Naive thymus-derived CD4-positive, alpha-beta T cell (primary cell): ENCODE measurements at places on chromosomes 5 and 9. TPM values are rescaled to one million over a fixed set of nuclear protein-coding genes. Genes with fewer than 3 reads are reported as not detected.
A peak's percentile ranks its signal among the peaks of the same experiment; 100 is the strongest.

PCDHA9 gene
- polyA plus RNA-seq: not detected

MOB3B gene
- polyA plus RNA-seq: not detected

DNA sequence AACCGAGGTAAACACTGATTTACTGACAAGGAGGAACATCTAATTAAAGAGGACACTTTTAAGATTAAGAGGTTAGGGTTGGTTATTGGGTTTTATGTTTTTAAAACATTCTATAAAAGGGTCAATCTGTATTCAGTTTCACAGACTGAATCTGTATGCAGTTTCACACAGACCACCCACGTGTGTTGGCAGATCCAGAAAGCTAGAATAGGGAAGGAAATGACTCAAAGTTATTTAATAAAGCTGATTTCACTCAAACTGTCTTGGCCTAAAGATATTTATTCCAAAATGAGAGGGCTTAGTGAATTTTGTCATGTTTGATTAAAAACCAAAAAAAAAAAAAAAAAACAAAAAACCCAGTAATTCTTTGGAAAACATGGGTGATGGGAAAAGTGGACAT lies 140.2 kb downstream of the SLC24A2 start:
- no peak for DNase-seq

DNA sequence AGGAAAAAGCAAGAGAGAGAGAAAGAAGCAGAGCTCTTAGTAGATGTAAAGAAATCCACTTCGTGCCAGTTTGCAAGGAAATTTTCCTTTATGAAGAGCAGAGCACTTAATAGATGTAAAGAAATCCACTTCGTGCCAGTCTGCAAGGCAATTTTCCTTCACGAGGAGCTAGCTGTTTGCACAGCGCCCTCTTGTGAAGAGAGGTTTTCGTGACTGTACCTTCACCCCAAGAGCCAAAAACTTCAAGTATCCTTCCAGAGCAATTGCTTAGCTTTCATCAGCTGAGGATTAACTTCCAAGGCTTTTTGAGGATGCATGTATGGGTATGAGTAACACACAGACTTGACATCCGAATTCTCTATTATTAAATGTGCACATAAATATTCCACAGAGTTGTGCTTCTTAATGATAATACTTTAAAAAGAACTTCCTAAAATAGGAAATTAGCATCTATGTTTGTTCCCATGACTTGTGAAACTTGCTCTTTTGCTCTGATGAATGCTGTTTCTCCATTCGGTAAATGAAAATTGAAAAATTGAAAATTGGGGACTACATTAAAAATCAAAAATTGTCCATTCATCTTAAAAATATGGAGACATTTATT lies 525.6 kb downstream of the PDE4D start:
- DNase-seq: peak; percentile 41

- DNase-seq: no peak
Measured at GRCh38 chr5:144467792-144468191, 297.1 kb downstream of the KCTD16 start.

GRCh38 chr5:109196823-109197160 lies 213.0 kb downstream of the PJA2 start:
- DNase-seq: no peak

DNA sequence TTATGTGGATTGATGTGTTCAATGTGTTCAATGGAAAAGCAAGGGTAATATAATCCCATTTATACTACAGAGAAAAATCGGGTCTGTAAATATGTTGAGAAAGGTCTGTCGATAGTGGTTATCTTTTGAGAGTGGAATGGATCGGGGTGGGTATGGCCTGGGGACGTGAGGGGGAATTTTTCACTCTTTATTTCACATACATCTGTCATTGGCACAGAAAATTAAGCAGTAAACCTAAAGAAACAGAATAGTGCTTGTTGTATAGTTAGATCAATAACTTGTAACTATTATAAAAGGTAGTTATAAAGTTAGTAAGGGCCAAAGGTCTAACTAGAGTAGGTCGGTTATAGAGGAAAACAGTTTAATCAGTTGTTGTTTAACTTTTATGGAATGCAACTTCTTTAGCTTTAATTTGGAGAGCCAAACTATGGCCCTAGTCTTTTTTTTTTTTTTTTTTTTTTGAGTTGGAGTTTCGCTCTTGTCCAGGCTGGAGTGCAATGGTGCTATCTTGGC lies 66.1 kb upstream of the ABL1 start:
- no peak for DNase-seq

DNA sequence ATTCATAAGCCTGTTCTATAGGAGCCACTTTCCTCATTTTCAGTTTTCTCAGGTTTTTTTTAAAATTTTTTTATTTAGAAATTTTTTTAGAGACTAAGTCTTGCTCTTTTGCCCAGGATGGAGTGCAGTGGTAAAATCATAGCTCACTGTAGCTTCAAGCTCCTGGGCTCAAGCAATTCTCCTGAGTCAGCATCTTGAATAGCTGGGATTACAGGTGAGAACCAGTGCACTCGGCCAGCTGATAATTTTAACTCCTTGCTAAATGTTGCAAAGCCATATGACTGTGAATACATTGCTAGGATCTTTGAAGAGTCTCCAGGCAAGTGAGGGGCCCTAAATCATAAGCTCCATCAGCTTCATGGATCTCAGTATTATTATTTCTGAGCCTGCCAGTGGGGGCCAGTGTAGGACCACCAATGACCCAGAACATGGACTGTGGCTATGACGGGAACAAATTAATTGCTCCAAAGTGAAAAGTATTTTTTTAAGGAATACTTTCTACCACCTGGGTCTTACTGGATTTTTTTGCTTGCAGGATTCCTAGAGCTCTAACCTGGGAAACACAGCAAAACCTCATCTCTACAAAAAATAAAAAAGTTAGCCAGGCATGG lies 5.7 kb upstream of the GAPVD1 start:
- no peak for DNase-seq

DNA sequence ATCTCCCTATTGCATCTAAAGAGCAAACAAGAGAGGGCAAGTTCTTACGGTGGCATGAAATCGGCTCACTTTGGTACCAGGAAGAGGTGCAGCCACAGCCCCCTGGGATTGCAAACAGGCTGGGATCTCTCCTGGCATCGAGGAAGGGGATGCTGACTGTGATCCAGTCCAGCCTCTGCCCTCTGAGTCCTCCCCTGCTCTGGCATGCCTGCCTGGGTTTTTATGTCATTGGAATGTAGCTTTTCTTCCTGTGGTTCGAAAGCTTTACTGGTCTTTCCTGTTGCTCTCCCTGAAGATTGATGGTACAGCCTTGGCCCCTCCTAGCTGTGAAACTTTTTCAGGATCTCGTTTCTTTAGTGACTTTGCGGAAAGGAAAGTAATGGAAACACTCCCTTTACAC lies 6.6 kb downstream of the SLC46A2 start:
- DNase-seq: no peak

DNA sequence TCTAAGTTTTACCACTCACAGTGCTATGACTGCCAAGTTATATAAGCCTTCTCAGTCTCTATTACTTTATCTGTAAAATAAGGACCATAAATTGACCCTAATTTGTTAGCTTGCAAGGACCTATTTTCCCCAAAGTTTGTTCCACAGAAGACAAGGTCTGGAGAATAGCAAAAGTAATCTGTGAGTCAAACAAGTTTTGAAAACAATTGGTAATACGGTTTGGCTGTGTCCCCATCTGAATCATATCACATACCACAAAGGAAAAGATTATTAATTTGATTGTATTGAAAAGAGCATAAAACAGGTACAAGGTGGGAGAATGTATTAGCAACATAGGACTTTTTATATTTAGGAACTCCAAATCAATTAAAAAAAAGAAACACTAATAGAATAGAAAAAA lies 124.0 kb upstream of the TARS1 start:
- no peak for DNase-seq

GRCh38 chr5:111863801-111864200 lies 106.8 kb upstream of the NREP start:
- no peak for DNase-seq

- DNase-seq: no peak
Measured at GRCh38 chr9:126219166-126219565, 107.5 kb upstream of the MVB12B start.

GRCh38 chr9:68904454-68904853 lies 109.5 kb downstream of the PRKACG start:
- no peak for DNase-seq
